ENCODE measurements at places on chromosomes 2 and 18.

- DNase-seq, result no peak
Observed at GRCh38 chr2:234331966-234332365, 164.9 kb downstream of the ARL4C start.

- no peak for DNase-seq
Observed at GRCh38 chr2:143075711-143076110, 53.5 kb upstream of the ARHGAP15 start.

DNA sequence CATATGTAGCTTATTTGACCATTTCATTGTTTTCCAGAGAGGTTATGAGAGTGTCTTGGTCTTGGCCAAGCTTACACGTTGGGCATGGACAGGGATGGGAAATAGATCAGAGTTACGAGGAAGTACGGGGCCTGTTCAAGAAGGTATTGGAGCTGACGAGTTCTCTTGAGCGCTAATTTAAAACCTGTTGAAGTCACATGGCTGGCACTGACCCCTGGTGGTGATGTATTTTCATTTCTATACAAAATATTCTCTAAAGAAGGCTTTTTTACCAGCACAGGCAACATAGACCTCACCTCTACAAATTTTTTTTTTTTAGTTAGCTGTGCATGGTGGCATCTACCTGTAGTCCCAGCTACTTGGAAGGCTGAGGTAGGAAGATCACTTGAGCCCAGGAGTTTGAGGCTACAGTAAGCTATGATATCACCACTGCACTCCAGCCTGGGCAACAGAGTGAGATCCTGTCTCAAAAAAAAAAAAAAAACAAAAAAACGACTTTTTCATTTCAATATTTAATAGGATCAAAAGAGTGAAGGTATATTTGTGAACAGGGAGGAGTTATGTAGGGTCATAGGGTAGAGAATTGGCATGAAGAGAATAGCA, 19.6 kb downstream of the UGP2 start:
- DNase-seq, result no peak

- DNase-seq, result no peak
Observed at GRCh38 chr2:54227798-54228197, 28.2 kb downstream of the TSPYL6 start.

DNA sequence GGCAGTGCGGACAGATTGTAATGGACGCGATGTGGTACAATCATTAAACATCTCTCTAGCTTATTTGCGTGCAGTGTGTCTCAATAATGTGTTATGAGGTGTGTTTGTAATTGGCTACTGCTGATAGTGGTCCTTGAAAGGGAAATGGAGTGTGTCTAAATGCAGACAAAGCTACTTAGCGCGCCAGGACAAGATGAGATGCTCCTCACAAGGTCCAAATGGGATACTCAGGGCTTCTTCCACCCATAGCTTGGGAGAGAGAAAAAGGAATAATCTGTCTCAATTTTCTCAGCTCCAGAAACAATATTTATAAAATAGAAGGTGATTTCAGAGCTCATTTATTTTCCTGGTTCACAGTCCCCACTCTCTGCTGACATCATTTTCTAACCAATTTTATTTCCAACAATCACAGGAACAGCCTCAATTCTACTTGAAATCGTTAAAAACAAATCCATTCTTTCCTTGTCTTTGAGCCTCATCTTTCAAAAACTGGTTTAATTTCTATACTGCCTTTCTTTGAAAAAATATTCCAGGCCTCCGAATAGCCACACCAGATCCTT, 28.5 kb downstream of the GALNT14 start:
- DNase-seq, result no peak

All from occipital lobe (tissue), 3 donors.